ENCODE measurements at places on chromosomes 1 and 21.

DNA sequence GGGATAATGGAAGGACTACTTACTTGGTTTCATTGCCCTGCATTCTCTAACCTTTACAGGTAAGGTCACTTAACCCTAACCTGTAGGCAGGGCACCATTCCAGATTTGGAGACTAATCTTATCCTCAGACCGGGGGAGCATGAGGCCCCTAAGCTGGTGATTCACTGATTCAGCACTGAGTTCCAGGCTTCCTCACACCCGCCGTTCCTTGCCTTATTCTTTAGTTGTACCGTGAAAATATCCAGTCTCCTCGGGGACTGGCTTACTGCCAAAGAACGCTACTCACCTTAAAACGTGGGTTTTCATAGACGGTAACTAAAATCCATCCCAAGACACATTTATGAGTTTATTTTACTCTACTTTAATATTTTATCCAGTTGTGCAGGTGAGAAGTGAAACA is 44.3 kb upstream of the COL24A1 start:
- no peak for DNase-seq

- no peak for DNase-seq
Measured at GRCh38 chr1:30575066-30575465, 148.3 kb downstream of the MATN1 start.

DNA sequence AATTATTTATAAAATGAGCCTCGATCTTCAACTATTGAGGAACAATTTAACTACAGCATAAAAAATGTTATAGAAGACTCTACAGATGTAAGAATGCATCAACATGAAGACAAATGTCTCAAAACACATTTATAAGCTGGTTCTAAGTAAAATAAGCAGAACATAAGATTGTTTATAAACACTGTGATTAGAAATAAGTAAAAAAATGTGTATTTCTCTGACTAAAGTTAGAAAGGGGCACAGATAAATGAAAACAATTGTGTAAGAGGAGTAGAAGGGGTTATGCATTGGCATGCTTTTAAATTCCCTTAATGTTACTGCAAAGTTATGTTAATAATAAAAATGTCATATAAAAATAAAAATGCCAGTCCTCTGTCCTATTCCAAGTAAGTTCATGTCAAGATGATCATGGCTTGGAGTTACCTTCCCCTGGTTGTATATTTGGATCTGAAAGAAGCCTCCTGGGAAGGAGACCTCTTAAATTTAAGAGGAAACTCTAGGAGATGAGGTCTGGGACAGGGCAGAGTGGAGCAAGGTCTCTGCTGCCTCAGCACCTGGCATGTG is 70.2 kb upstream of the FAM20B start:
- DNase-seq = no peak

DNA sequence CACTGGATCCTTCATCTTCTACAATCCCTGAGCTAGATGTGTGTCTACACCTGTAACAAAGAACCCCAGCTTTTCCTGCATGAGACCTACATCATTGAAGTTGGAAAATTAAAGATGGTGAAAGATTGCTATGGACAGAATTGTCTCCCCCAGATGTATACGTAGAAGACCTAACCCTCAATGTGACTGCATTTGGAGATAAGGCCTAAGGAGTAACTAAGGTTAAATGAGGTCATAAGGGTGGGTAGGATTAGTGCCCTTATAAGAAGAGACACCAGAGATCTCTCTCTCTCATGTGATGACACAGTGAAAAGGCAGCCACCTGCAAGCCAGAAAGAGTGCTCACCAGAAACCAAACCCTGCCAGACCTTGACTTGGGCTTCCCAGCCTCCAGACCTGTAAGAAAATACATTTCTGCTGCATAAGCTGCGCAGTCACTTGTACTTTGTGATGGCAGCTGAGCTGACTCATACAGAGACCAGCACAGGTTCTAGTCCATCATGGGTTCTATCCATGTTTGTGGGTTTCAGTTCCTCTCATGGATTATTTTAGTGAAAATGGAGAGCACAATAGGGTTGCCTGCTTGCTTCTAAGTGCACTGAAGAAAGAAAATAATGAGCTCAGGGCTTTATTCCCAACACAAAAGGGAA is 180.8 kb downstream of the TPR start:
- no peak for DNase-seq

GRCh38 chr21:45865106-45865835 is 116.3 kb upstream of the COL6A1 start:
- DNase-seq = no peak

- DNase-seq = no peak
Measured at GRCh38 chr1:43065191-43065590, 106.5 kb upstream of the SLC2A1 start.

DNA sequence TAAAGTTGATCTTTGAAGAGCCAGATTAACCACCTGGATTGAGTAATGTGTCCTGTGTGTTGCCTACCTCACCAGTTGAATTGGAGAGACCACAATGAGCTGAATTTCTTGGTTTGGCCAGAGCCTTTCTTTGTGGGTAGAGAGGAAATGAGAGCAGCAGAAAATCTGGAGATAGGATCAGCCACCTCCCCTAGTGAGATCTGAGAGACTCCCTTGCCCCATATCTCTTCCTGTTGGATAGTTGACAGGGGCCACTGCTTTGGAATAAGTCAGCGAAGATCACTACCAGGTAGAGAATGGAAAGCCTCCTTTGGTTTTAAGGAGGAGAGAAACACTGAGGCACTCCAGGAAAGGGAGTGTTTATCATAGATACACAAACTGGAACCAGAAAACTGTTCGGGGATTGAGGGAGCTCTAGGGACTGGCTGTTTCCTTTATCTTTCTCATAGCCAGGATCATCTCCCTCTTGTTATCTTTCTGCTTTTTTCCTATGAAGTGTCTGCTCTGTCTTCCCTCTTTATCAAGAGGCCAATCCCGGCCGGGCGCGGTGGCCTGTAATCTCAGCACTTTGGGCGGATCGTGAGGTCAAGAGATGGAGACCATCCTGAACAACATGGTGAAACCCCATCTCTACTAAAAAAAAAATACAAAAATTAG is 21.3 kb upstream of the ZNF326 start:
- no peak for DNase-seq

DNA sequence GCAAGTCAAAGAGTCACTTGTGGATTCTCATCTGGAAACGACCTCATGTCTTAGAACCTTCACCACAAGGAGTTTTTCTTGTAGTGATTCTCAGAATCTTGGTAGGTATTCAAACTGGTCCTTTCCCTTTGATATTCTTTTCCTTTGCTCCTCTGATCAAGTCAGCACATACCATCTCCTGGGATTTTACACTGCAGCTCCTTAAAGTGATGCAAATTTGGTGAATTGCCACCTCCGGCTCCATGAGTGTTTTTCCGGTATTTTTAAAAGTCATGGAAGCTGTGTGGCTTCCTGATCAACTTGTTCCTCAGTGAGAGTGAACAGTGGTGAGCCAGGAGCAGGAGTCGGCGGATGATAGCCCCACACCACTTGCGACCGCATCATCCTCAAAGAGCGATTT is 182.1 kb upstream of the DAB1 start:
- no peak for DNase-seq
